CD4-positive, alpha-beta T cell treated with Interleukin-21 for 1 hour (primary cell): ENCODE measurements at places on chromosomes 2 and 18.

DNA sequence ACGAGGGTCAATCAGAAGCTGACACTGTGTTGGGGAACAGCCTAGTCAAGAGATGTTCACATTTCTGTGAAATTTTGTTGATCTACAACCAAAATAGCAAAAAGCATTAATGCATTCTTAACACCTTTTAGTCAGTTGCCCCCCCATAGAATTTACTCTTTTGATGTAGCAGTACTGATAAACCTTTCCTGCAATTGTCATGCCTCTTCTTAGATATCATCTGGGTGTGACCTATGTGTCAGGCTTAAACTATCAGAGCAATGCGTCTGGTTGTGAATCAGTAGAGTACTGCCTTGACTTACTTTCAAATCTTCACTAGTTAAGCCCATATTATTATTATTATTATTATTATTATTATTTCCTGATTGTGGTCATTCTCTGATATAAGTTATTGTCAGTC, 61.9 kb downstream of the GREB1L start:
- no peak for DNase-seq

DNA sequence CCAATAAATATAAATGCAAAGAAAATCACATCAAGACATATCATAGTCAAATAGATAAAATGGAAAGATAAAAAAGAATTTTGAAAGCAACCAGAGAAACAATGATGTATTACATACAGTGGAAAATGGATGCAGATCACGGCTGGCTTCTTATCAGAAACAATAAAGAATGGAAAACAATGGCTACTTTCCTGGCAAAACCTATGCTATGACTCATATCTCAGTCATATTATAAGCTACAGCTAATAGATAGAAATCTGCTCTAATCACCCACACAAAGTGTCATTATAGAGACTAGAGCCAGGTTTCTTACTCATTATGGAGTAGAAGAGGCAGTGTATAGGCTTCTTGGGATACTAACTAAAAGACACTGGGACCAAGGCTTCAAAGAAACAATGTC, 93.5 kb upstream of the TACR1 start:
- no peak for DNase-seq

GRCh38 chr2:176126929-176127773, 2.4 kb upstream of the HOXD8 start:
- DNase-seq: peak; percentile 65

DNA sequence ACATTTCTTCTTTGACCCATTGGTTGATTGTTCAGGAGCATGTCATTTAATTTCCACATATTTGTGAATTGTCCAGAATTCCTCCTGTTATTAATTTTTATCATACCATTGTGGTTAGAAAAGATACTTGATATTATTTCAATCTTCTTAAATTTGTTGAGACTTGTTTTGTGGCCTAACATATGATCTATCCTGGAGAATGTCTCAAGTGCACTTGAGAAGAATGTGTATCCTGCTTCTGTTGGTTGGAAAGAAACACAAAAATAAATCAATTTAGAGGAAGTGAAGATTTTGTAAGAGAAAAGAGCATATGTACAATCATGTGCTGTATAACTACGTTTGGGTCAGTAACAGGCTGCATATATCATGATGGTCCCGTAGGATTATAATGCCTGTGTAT, 118.6 kb upstream of the CDC42EP3 start:
- DNase-seq: no peak

GRCh38 chr2:85628658-85629057, 12.7 kb downstream of the USP39 start:
- no peak for DNase-seq

GRCh38 chr18:10299643-10300042, 154.8 kb upstream of the APCDD1 start:
- no peak for DNase-seq

DNA sequence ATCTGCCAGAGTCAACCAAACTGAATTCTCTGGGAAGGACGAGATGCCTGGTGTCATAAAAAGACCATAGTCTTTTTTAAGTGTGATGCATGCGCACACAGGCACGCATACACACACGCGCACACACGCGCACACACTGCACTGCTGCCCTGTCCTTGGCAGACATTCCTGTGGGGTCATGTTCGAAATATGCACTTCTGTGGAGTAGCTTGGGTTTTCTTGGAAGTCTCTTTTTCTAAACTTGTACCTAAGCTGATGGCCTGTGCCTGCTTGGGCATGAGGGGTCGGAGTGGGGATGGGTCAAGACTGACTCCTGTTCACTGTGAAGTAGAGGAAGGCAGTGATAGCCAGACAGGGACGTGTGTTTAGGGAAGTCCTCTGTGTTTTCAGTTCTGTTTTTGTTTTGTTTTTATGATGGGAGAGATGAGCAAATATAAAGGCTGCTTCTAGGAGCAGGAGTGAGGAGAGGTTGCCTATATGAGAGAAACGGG, 4.0 kb upstream of the RMC1 start:
- DNase-seq: no peak

DNA sequence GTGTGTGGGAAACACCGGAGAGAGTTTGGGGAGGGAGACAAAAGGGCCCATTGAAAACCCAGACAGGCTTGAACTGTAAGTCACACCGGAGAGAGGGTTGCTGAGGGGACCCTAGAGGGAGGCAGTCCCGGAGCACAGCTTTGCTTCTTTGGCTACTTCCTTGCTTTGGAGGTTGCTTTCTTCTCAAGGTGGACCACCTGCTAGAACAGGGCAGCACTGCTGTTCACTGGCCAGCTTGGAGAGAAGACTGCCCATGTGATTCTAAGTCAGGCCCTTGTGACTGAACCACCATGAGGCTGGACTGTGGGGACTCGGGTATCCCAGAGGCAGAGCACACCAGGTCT, 4.4 kb downstream of the ACTG2 start:
- no peak for DNase-seq

GRCh38 chr2:69154106-69154505, 141.1 kb downstream of the ANTXR1 start:
- DNase-seq: no peak

- DNase-seq: no peak
These were observed 6.9 kb upstream of the LIMS2 start for GRCh38 chr2:127681976-127682857.

- no peak for DNase-seq
These were observed 74.9 kb upstream of the TAF1B start for GRCh38 chr2:9768388-9768787.

DNA sequence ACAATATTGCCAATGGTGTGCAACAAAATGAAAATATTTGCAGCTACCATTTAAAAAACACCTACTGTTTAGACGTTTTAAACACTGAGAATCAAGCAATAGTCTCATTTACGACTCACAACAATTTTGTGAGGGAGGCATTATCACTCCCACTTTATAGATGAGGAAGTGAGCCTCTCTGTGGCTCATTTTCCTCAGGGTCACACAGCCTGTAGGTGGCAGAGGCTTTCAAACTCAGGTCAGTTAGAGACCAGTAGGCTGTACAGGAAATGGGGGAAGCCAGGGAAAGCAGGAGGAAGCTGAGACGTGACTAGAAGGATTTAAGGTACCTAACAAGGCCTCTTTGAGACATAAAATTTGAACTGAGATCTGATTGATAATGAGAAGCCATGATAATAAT, 95.0 kb upstream of the ZNF521 start:
- no peak for DNase-seq

GRCh38 chr2:180990337-180990736, 9.9 kb downstream of the UBE2E3 start:
- DNase-seq: no peak

GRCh38 chr2:227655454-227655853, 11.2 kb upstream of the SCYGR5 start:
- no peak for DNase-seq

DNA sequence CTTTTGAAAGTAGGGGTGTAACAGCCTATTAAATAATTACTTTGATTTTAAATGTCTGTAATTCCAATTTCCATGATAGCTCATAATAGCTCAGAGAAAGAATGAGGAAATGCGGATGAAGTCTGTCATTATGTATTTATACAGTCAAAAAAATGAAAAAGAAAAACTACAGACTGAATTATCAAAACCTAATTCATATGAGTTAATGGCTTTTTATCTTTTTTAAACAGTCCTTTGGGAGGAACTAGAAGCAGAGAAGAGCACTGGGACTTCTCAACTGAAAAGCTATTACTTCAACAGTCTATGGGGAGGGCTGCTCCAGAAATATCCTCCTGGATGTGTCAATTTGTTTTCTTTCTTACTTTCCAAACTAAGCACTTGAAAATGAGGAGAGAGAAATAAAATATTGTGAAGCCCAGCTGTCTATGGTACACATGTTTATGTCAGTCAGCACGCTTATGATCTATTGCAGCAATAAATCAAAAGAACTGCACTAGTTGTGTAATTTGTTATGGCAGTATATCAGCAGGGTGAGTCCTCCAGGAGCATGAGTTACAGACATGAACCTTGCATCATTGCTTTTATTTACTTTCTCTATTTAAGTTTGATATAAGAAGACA, 1550.2 kb downstream of the LRP1B start:
- no peak for DNase-seq

DNA sequence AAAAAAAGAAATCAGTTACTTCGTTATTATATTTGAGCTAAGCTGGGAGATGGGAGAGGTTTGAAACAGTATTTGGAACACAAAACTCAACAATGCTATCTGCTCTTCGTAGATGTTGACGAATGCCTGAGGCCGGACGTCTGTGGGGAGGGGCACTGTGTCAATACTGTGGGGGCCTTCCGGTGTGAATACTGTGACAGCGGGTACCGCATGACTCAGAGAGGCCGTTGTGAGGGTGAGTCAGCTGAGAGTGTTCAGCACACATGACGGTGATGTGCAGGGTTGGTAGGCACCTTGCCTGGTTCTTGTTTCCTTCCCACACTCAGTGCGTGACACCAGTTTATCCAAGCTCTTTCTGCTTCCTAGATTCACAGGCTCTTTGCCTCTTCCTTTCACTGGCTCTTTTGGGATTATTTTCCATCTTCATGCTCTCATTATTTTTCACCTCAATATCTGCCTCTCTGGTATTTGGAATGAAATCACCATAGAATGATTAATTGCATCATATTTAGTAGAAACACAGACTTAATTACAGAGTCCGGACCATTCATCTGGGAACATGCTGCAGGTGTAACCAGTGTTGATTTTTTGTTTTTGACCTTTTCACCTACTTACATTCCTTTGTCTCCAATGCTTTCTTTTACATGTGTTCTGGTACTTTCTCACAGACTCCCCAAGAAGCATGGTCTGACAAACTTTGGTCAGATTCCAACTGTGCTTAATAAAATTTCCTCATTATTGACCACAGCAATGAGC, 200.6 kb upstream of the RASGRP3 start:
- peak; percentile 60 for DNase-seq

DNA sequence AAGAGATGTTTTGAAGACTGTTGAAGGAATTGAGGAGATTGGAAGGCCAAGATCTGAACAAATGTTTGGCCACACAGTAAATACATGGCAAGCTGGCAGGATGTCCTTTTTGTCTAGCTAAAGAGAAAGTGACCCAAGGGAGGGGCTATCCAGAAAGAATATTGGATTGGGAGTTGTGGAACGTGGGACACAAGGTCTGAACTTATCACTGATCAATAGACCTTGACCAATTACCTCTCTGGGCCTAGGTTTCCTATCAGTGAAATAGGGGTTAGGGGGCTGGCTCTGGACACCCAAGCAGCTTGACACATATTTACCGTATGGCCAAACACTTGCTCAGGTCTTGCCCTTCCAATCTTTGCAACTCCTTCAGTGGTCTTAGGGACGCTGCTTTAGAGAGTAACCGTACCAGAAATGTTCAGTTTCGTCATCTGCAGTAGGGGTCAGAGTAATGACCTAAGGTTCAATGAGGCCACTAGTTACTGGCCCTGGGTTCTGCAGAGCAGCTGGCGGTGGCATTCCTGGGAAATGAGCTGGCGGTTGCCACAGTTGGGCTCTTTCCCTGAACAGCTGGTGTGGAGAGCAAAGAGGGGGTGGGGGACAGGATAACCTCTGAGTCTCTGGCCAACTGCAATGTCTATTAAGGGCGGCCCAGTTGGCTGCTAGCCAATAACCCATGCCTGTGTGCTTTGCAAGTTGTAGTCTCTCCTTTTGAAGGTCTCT, 70.1 kb upstream of the STPG4 start:
- no peak for DNase-seq

DNA sequence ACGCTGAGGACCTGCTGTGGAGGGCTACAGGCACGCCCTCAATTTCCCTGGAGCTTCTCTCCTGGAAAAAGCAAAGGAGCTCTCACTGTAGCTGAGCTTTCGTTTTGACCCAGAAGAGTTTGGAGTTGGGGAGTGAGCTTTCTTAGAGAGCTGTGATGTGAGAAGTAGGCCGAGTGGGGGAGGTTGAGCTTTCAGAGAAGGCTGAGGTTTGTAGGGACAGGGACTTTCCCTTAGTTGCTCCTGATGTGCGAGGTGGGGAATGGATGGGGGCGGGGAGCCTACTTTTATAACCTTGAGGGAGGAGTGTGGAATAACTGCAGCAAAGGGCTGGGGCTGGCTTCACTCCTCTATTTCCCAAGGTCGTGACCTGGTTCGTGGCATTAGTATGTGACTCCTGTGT, 47.1 kb downstream of the ZNF532 start:
- no peak for DNase-seq

GRCh38 chr2:168772704-168773103, 29.7 kb upstream of the NOSTRIN start:
- no peak for DNase-seq

- no peak for DNase-seq
These were observed 65.8 kb downstream of the ETAA1 start for GRCh38 chr2:67462738-67463496.

DNA sequence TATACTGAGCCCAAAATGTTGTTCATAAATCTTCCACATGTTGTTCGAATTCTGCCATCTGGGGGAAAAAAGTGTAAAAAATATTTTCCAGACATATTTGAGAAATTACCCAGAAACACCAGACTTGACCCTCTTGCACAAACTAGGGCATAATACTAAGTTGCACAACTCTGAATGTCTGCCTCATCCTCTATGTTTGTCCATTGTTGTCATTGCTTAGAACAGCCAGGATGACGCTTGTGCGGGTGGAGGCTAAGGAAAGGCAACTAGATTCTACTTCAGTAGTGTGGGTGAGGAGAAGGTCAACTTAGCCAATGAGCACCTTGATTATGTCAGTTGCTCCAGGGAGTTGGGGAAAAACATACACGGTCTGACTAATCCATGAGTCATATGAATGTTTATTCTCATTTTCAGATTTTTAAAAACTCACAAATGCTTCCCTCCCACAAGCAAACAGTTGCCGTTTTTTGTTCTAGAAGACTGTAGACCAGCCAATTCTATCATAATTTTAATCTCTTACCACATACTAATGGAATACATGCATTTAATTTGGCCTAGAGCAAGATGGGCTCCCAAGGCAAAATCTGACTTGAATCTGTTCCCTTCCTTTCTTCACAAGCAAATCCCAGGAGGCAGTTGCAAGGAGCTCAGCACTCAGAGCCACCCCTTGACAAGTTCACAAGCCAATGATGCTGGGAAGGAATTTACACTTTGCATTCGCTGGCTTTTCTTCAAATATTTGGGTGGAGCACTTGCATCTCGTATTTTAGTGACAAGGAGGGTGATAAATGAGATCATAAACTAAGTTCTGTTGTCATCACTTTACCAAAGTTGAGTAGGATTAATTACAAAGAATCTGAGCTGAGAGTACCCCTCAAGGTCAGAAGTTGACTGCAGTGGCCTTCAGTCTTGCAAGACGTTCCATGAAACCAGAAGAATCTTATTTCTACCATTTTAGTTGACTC, 163.2 kb upstream of the TWIST2 start:
- no peak for DNase-seq
